LNCaP clone FGC (cell line): ENCODE measurements at places on chromosomes 7 and 10.

DNA sequence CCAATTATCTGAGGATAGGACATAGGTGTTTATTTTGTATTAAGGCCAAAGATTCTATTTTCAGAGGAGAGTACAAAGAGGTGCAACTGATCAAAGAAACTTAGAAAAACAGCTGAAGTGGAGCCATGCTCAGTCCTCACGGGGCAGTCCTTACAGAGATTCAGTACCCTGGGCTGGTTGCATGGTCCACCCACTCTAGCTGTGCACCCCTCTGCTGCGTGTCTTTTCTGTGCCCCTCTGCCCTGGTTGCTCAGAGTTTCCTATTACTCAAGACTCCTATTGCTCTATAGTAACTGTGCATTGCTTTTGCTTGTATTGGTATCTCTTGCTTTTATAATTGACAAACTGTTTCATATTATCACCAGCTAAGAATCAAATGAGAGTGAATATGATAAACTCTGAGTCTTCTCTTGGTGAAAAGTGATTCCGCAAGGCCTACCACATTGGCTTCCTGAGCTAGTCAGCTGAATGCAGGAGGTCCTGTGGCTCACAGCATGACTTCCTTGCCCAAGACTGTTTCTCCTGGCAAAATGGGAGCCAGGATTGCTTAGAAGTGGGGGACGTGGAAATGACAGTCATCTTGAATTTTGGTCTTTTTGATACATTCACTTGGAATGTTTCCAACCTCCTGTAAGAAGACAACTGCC is 137.0 kb downstream of the GLCCI1 start:
- no peak for DNase-seq

- DNase-seq = no peak
Measured at GRCh38 chr7:39958038-39958437, 8.0 kb downstream of the CDK13 start.

- DNase-seq = no peak
Measured at GRCh38 chr7:47697543-47697942, 115.6 kb upstream of the TNS3 start.

DNA sequence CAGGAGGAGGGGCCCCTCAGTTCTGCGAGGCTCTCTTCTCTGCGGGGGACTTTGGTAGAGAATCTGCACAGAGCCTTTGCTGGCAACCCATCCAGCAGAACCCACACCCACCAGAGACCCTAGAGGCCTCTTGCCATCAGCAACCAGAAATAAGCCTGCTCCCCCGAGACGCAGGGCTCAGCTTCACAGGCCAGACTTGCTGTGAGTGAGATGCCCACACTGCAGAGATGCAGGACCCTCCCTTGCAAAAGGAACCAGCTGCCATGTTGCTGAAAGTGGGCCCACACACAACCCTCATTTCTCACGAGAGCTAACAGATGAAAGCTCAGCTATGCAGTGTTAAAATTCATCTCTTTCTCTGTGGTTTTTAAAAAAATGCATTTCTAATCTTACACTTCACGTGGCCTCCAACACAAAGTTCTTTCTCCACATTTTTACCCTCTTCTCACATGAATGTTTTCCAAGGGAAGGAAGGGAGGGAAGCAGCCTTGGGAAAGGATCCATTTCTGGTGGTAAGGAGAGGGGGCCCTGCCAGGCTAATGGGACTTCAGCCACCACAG is 171.6 kb downstream of the CCDC3 start:
- DNase-seq = no peak

GRCh38 chr7:33578166-33578565 is 327.2 kb upstream of the BMPER start:
- no peak for DNase-seq

DNA sequence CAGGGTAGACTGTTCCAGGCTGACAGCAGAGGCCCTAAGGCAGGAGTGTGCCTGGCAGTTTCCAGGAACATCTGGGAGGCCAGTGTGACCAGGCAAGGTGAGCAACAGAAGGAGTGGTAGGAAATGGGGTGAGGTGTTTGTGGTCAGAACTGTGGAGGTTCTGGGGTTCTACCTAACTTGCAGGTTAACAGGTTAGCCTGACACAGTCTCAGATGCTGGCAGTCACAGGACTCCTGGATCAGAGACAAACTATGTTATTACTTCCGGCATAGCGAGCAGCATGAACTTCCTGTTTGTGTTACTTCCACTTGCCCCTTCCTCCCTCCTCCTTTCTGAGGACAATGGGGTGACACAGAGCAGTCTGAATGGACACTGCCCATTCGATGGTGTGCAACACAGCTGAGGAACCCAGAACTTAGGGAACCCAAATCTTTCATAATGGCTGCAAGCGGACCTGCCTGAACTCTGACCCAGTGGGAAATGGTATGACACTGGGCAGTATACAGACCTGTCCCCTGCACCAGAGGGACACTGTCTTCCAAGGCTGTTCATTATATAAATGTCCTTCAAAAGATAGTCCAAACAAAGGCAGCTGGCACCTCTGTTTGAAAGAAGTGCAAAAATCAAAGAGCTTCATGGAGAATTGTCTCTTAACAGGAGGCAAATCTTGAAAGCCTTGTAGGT is 3.9 kb upstream of the SAR1A start:
- no peak for DNase-seq

DNA sequence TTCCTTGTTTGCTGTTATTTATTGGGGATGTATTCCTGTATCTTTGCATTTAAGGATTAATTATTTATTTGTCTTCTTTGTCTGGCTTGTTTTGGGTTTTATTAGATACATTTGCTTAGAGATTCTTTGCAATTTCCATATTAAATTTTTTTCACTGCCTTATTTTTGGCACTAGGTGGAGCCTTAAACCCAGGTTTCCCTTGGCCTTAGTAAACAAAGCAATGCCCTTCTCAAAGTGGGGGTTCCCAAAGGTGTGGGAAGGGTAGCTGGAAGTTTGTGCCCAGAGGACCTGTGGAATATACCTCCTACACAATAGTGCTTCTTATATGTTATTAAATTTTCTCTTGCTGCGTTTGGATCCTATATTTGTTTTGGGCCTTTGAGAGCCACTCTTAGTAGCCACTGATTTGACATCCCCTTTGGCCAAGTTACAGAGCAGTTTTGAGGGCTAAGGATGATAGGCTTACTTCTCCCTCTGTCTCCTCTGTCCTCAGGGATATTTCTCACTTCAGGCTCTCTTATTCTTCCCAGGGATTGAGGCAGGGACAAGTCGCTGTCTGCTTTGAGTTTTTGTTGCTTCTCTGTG is 162.3 kb downstream of the ITGB1 start:
- DNase-seq = peak; percentile 14
